ENCODE measurements at places on chromosomes 1 and 21. TPM values are rescaled to one million over a fixed set of nuclear protein-coding genes. Genes with fewer than 3 reads are reported as not detected.

RAB13 gene
- 2.9 TPM for total RNA-seq

RCSD1 gene
- total RNA-seq, result 65.8 TPM

FHL3 gene
- total RNA-seq, result 14.7 TPM

NBPF19 gene
- total RNA-seq, result 13.2 TPM

LRRC53 gene
- not detected for total RNA-seq
